ENCODE measurements at places on chromosomes 16 and 17.

- no peak for DNase-seq
Observed at GRCh38 chr16:980595-980854, 1.0 kb upstream of the SOX8 start.

DNA sequence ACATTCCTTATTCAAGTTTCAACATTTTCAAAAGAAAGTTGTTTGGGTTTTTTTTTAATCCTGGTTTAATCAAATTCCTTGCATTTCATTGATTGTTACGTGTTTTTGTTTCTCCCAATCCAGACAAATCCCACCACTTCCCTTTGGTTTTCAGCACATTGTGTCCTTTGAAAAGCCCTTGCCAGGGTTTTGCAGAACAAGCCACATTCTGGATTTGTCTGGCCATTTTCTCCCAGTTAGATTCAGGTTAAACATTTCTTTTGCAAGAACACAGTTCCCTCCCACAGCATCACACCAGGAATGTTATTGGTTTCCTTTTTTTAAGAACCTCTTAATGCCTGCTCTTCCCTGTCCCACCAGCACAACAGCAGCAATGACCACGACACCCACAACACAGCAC is 278.0 kb upstream of the SALL1 start:
- DNase-seq = no peak

DNA sequence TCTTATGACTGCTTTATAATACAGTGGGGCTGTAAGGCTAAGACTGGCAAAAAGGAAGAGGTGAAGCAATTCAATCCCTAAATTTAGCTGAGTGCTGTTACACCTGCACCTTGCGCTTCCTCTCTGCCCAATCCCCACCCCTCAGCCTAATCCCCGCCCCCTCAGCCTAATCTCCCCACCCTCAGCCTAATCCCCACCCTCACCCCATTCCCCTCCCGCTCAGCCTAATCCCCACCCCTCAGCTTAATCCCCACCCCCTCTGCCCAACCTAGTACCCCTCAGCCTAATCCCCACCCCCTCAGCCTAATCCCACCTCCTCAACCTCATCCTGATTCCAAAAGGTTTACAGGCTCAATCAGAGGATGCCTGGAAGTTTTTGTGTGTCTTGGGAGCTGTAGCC is 155.5 kb downstream of the PMP22 start:
- no peak for DNase-seq

- no peak for DNase-seq
Observed at GRCh38 chr17:63039899-63040602, 74.0 kb downstream of the TANC2 start.

DNA sequence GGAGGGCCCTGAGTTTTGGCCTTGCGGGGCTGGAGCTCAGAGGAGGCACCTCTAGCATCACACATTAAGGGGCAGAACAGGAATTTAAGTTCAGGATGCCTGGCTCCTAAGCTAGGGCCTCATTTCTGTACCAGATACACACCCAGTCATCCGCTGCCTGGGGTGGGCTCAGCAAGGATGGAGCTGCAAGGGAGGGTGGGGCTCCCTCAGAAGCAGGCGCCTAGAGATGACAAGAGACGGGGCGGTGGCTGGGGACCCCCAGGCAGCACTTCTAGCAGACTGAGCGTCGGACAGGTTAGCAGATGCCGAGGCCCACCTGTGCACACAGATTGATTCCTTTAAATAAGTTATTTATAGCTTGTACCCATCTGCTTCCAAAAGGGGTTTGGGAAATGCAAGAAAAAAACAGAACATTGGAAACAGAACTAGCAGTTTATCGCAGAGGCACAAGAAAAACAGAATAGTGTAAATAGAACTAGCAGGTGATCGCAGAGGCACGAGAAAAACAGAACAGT is 47.6 kb upstream of the CBFA2T3 start:
- no peak for DNase-seq

- no peak for DNase-seq
Observed at GRCh38 chr17:8928347-8928746, 37.2 kb downstream of the PIK3R5 start.

GRCh38 chr17:63697341-63698286 is 2.3 kb downstream of the LIMD2 start:
- no peak for DNase-seq

All from AG09309 (cell line).